ENCODE measurements at places on chromosomes 6 and 20.

DNA sequence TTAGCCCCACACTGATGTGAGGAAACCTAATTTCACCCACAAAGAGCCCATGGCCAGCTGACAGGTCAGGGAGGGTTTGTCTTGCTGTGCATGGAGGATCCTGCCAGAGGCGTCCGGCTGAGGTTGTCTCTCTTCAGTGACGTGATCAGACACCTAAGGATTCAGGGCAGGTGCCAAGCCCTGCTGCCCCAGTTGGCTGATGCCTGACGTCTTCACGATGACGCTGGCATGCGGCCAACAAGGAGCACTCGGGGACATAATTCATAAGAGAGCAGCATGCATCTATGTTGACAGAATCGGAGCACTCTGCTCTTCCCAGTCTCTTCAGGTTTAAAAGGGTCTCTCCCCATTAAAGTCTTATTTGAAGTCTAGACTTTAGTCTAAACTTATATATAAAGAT, 47.8 kb downstream of the PSMB1 start:
- peak; percentile 89 for DNase-seq

- DNase-seq = no peak
Observed at GRCh38 chr6:65790666-65791065, 83.6 kb upstream of the EYS start.

DNA sequence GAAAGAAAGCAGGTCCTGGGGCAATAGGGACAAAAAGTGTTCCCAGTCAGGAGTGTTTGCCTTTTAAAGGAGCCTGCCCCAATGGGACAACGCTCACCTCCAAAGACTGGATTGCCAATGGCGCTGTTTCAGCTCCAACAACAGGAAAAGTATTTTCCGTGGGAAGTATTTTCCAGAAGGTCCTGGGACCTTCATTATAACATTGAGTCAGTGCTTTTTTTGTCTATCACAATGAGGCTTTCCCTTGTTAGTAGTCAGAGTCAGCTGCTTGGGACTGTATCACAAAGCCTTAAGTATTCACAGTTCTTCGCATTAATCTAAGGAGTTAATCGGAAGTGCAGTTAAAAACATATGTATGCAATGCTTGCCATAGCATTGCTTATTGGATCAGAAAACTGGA, 17.3 kb downstream of the TRAF3IP2 start:
- DNase-seq = no peak

DNA sequence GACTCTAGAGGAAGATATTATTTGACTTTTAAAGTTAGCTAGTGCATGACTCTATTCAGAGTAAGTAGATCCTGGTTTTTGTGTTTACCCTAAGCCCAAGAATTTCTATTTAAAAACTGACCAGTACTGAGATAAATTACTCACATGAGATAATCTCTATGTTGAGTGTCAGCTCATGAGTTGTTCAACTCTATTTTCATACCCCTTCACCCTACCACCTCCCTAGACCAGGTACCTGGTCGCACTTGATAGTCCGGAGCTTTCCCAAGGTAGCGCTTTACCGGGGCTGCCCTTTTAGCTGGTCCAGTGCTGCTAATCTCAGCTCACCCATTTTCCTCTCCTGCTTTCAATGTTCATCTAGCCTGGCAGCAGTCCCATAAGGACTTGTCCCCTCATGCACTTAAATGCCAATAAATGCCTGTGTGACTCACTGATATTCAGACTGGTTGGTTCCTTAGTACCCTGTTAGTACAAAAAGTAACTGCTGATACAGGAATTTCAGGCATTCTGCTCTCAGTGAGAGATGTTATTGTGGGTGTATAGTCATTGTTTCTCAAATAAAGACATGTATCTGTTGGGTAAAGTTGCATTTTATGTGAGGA, 503.9 kb downstream of the ADGRB3 start:
- DNase-seq = no peak

DNA sequence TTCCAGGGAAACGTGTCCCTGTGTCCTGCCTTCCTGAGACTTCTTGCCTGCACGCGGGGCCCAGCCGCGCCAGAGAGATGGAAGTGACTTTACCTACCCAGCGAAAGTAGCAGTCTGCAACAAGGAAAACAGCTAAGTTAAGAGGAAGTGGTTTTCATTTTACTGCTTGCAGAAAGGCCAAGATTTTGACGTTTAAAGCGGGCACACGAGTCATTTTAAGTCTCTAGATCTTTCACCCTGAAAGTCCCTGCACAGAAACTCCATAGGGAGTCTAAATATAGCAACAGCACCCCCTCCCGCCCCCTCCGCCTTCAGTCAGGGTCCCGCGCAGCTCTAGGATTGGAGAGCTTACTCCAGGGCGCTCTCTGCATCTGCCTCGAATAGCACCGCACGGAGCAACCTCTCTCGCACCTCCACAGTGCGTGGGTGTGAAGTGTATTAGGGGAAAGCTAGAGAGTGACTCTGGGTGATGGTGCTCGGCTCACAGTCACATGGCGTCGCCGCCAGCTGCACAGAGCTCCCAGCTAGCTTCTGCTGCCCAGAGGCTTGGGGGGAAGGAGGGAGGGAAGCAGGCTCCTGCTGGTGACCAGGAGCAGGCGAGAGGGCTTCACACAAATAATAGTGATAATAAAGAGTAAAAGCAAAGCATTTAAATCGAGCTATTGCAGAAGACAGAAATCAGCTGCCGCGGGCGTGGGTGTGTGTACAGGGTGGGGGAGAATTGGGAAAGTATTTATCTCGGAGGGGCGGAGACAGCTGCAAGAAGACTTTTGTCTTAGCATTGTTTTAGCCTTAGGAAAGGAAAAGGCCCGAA, 1.8 kb upstream of the KCNQ5 start:
- DNase-seq = no peak

DNA sequence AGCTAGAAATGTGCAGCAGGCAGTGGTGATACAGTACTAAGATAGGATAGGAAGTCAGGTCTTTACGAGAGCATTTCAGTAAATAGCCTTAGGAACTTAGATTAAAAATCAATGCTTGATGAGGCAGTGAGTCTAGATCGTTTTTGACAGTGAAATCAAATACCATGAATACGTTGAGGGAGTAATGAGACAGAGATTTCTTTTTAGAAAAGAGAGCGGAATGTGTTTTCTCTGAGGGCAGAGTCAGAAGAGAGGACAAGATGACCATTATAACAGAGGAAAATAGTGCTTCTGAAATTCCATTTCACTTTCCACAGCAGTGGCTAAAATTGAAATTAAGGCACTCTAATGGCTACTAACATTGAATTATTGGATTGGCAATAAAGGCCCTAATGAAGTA, 339.6 kb downstream of the UTRN start:
- DNase-seq = no peak

- DNase-seq = no peak
Observed at GRCh38 chr6:158920311-158920905, 79.6 kb downstream of the RSPH3 start.

DNA sequence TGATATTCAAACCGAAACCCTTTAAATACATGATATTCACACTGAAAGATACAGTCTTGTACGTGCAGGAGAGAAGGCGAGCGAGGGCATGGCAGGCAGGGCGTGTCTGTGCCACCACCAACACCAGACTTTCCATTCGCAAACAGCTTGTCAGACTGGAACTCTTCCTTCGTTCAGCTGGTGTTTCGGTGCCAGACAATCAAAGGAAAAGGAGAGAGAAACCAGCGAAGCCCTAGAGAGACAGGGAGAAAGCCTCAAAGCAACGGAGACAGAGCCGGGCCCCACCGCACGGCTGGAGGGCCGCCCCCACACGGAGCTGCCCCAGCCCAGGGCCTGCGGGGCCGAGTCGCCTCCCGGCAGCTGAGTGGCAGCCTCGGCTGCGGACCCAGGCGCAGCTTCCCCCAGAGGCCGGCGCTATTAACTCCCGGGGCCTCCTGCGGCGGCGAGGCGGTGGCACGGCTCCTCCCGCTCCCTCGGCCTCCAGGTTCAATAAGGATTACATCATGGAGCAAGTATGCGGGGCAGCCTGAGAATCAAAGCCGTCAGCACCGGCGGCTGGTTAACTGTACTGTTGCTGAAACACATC, 32.1 kb upstream of the NR2E1 start:
- peak; percentile 63 for DNase-seq

GRCh38 chr20:31607640-31608250, 2.7 kb downstream of the ID1 start:
- peak; percentile 74 for DNase-seq

GRCh38 chr20:8489094-8489883, 357.2 kb downstream of the PLCB1 start:
- DNase-seq = no peak

- no peak for DNase-seq
Observed at GRCh38 chr6:157488716-157489118, 107.7 kb downstream of the ZDHHC14 start.

DNA sequence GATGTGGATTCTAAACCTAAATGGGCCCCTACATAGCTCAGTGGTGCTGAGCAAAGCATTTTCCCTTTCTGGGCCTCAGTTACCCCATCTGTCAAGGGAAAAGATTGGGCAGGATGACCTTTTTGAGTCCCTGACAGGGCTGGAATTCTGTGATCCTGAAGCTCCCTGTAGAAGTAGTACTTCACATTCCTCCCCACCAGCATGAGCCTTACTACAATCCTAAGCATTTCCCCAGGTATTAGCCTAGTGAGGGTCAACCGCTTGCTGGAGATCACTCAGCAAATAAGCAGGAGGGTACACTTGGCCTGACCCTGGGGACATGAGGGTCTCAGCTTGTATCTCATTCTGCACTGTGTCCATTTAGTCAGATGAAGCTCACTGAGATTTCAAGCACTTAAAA, 13.4 kb downstream of the NDRG3 start:
- DNase-seq = no peak

GRCh38 chr6:2810092-2810671, 31.5 kb downstream of the SERPINB1 start:
- no peak for DNase-seq

DNA sequence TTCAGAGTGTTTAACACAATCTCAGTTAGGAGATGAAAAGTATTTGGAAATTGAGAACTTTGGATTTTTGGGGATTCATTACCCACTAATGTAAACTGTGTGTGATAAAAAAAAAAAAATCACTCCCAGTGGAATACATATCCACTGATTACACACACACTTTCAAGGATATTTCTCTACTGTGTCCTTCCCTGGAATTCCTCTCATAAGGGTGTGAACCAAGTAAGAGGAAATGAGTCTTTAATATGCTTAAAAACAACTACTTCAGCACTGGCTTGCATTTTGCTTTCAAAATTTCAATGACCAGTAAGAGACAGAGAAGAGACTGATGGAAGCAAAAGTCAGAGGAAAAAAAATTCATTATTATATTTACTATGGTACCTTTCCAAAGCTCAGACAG, 24.5 kb upstream of the MYCT1 start:
- no peak for DNase-seq
